ENCODE measurements at places on chromosomes 16 and 17.

DNA sequence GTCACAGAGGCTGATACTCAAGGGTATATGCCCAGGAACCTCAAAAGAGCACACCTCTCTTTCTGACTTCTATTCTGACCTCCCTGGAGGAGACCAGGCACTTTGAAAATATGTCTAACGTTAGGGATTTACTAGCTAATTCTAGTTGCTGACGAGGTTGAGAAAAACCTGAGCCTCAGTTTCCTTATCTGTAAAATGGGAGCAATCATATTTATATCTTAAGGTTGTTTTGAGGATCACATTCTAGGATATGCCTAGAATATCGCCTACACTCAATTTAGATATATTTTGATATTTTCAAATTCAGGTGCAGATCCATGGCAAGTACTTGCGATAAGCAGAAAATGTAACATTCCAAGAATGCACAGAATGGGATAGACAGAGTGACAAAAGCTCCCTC lies 425.8 kb downstream of the GRIN2A start:
- no peak for DNase-seq

DNA sequence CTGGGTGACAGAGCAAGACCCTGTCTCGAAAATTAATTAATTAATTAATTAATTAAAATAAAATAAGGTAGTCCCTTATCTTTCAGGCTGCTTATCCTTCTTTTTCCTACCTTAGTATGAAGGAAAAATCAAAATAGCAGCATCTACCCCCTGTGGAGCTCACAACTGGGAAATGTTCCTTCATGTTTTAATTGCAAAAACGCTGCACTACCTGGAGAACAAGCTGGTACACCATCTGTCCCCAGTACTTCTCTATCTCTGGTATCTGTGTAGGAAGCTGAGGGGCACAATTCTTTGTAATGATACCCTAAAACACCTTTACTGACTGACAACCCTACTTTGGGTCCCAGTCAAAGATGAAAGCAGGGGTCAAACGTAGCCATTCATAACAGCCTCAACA lies 55.1 kb upstream of the MNT start:
- no peak for DNase-seq

GRCh38 chr17:78314683-78315354 lies 45.1 kb downstream of the SOCS3 start:
- no peak for DNase-seq

DNA sequence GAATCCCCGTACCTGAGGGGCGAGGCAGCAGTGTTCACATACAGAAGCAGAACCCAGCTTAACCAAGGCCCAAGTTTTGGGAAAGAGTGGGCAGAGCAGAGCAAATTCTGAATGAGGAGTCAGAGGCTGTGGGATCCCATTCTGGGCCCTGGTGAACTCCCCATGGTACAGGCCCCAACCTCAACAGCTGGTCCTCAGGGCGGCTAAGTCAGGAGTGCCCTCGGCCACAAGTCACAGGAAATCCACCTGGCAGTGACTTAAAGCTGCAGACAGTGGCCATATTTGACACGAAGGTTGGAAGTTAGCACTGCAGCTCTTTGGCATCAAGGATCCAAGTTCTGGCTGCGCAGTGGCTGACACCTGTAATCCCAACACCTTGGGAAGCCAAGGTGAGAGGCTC lies 237.1 kb downstream of the PARN start:
- DNase-seq, result no peak

DNA sequence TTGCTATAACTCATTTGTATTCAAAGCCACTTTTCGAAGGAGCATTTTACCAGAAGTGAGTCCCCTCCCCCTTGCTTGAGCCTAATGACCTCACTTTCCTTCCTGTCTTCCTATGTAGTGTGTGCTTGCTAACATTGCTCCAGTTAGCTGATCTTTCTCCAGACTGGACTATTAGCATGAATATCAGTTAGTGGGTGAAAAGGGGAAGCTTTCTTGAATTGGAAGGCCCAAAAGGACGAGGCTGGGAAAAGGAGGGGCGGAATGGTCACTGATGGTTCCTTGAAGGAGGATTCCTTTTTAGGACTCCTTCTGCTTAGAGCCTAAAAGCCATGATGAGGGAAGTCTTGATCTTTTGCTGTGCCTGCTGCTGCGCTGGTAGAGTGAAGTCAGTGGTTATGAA lies 11.9 kb downstream of the MAP3K3 start:
- DNase-seq, result no peak

DNA sequence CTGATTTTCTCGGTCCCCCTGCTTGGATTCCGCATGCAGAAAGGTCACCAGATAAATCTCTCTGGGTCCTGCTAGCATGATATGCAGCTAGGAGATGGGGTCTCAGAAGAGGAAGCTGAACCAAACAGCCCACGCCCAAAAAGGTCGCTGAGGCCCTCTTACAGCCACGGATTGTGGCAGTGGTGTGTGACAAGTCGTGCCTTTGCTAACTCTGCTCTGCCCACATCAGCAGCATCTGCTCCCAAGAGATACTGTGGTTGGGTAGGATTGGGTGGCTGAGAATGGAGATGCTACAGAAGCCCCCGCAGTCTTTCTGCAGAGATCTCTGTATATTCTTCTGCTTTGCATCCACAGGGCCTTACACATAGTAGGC lies 15.2 kb upstream of the SKAP1 start:
- DNase-seq, result no peak

GRCh38 chr17:7750321-7750821 lies 32.8 kb downstream of the DNAH2 start:
- DNase-seq, result no peak

DNA sequence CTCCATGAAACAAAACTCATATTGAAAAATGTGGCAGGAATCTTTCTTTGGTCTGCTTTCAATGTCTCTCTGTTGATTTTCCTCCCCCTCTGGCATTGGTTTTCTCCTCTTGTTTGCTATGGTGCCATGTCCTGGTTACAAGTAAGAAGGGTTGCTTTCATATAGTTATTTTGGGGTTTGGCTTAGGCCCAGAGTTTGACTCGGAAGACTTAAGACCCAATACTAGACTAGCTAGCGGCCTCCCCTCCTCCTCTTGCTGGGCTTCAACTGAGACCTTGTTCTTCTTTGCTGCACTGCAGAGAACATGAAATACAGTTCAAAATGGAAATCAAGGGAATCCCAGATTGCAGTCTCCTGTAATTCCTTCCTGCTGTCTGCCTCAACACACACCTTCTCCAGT lies 30.0 kb upstream of the CLEC18A start:
- no peak for DNase-seq

DNA sequence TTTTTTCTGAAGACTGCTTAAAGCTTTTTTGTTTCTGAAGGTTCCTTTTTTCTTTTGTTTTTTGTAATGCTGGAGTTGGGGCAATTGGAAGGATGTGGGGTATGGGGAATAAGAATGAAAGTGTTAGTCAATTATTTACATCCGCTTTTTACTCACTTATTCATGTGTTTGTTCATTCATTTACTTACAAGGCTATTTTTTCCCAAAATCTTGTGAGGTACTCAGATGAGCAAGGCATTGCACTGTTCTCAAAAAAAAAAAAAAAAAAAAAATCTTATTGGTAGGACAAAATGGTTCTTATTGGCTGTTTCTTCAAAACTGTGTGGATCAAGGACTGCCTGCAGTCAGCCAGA lies 55.7 kb downstream of the PLD6 start:
- DNase-seq, result no peak

- DNase-seq, result no peak
These were observed 11.4 kb upstream of the APOH start for GRCh38 chr17:66240630-66241029.

DNA sequence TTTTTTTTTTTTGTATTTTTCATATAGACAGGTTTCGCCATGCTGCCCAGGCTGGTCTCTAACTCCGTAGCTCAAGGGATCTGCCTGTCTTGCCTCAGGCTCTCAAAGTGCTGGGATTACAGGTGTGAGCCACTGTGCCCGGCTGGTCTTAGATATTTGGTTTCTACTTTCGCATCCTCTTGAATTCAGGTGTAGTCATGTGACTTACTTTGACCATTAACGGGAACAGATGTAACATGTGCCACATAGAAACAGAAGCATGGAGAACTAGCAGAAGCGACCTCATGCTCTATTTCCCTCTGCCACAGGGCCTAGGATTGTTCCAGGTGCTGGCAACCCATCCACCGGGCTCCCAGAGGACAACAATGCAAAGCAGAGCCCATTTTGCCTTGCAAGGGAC lies 166.6 kb downstream of the CYLD start:
- no peak for DNase-seq

DNA sequence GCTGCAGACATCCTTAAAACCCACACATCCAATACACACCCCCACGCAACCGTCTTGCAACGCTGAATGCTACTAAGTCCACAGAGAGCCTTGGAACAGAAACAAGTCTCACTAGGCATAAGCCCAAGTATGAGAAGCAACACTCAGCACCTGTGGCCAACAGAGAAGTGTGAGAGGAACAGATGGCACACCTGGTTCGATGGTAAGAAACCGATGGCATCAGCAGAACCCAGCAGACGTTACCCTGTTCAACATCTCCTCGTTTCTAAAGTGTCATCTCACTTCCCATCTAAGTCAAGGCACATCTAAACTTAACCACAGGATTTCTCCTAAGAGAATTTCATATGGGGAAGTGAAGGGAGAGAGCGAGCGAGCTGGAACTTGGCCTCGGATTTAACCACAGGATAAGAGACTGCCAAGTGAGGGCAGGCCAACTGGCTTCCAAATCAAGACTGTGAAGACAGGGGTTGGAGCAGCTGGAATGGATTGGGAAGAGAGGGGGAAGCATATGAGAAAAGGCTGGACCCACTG lies 41.0 kb downstream of the NXPH3 start:
- no peak for DNase-seq

GRCh38 chr16:1791256-1791942 lies 2.1 kb downstream of the IGFALS start:
- DNase-seq, result no peak

GRCh38 chr17:81685108-81685507 lies 1.3 kb downstream of the HGS start:
- DNase-seq, result no peak

DNA sequence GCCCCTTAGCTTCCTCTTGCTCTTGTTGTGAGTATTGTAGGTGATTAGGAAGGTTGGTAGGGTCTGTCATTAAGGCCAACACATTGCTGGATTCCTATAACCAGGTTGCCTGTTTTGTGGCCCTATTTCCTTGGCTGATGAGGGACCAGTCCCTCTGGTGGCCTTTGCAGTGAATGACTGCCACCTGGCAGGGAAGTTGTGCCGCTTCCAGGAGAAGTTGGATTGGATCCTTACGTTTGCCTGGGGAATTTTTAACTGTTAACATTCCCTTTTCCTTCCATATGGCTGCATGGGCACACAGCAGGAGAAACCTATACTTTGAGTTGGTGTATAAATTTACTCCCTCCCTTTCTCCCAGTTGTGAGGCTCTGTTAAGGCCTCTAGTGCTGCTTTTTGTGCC lies 32.4 kb downstream of the LCMT1 start:
- no peak for DNase-seq

- no peak for DNase-seq
These were observed 19.8 kb upstream of the ANKRD40CL start for GRCh38 chr17:50787106-50787505.

DNA sequence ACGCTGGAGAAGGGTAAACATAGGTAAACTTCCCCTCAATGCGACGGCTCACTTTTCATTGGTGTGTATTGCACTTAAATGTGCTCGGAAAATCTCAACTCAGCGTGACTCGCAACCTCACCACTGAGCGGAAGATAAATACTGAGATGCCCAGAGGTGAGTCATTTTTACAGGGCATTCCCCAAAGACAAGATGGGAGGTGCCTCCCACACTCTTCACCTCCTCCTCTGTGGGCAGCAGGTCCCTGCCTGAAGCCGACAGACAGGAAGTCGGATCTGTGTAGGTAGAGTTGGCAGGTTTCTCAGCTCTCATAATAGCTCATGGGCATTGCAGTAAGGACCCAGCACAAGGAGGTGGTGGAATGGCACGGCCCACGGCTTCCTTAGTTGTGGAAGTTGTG lies 274.6 kb upstream of the HSBP1 start:
- no peak for DNase-seq

DNA sequence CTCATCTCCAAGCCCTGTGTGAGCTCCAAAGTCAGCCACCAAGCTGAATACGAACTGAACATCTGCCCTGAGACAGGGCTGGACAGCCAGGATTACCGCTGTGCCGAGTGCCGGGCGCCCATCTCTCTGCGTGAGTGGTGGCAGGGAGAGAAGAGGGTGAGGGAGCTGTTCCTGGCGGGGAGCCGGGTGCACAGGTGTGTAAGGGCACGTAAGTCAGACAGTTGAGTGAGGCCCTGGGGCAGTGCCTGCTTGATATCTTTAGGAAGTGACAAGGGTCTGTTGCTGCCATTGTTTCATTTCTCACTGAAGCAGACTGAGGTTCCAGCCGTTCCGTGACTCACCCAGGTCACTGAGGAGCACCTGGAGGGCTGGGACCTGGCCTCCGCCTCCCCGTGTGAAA lies 12.4 kb downstream of the DEF8 start:
- no peak for DNase-seq

GRCh38 chr16:68907297-68907696 lies 64.0 kb downstream of the TANGO6 start:
- DNase-seq, result no peak

DNA sequence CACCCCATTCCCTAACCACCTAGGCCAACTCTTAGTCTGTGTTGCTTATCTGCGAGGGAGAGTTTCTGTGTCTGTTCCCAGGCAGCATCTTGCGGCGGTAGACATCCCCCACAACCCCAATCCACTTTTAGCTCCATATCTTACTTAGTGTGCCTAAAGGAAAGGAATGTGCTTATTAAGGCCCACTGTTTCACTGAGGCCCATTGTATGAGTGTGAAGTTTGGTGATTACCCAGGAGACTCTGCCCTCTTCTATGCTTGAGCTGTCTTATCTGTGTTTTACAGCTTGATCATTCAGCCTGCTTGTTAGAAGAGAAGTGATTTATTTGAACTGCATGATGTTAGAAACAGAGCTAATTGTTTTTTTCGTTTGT lies 10.3 kb upstream of the MLYCD start:
- no peak for DNase-seq

DNA sequence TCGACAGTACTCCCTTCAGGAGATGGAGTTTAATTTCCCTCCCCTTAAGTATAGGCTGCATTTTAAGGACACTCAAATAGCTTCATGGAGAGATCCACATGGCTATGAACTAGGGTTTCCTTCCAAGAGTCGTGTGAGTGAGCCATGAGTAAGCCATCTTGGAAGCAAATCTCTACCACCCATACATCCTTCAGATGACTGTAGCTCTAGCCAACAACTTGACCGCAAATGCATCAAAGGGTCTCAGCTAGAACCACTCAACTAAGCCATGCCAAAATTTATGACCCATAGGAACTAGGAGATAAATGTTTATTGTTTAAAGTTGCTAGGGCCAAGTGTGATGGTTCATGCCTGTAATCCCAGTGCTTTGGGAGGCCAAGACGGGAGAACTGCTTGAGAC lies 43.4 kb downstream of the METTL16 start:
- DNase-seq, result no peak
